Esophagus squamous epithelium (tissue), 5 donors: ENCODE measurements at places on chromosomes 6 and 20. TPM values are rescaled to one million over a fixed set of nuclear protein-coding genes. Genes with fewer than 3 reads are reported as not detected.
A peak's percentile ranks its signal among the peaks of the same experiment; 100 is the strongest.

DNAH8 gene
- under 0.01 TPM for total RNA-seq

MGME1 gene
- 11.4 TPM for total RNA-seq

NOTCH4 gene
- total RNA-seq: 6.1 TPM

ERMARD gene
- total RNA-seq: 15.1 TPM

KHDC1L gene
- total RNA-seq: not detected

DCDC2 gene
- not detected for total RNA-seq

MOXD1 gene
- 22.5 TPM for total RNA-seq

MAP1LC3A gene
- 7.5 TPM for total RNA-seq

WFDC2 gene
- total RNA-seq: not detected

DNA sequence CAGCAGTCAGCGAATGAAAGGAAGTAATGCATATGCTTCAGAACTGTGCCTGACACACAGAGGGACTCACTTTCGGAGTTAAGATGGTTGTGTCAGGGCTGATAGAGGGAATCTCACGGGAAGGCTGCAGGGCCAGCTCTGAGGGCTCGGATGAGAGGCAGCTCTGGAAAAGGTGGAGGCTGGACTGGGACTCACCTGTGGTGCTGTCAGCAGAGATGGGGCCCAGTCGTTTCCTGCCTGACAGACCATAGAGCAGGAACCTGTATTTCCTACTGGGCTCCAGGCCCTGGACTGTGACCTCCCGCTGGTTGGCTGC is 9.3 kb downstream of the CYP21A2 start:
- DNase-seq: no peak

DNA sequence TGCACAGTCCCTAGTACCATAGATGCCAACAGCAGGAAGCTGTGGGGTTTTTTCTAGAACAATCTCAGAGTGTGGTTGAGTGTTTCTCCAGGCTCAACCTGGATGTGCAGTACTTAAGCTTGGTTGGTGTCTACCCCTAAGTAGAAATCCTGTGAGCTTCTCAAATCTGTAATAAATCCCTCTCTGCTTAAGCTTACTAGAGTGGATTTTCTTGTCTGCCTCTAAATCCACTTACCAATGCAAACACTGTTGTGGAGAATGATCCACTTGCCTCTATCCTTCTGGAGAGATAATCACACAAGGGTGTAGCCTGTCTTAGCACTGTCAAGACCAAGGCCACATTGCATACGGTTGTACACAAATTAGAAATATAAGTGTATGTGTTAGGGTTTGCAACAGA is 43.3 kb upstream of the CLIC5 start:
- DNase-seq: no peak

DNA sequence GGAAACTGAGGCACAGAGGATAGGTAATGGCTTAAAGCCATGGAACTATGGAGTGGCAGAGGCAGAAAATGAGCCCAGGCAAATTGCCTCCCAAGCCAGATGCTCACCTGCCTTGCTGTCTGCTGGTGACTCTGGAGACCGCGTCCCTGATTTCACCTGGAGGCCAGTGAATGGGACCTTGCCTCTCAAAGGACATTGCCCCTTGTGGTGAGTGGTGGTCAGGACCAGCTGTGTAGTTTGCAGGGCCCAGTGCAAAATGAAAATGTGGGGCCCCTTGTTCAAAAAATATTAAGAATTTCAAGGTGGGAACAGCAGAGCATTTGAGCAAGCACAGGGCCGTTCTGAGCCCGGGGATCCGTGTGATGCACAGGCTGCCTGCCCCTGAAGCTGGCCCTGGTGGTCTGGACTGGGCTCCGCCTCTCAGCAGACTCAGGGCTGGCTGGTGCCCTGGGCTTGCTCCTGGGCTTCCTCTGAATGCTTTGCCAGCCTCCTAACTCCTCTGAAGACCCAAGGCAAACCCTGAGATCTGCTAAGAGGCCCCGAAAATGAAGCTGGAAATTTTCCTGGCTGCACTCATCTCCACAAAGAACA is 19.8 kb upstream of the KCNG1 start:
- DNase-seq: no peak

DNA sequence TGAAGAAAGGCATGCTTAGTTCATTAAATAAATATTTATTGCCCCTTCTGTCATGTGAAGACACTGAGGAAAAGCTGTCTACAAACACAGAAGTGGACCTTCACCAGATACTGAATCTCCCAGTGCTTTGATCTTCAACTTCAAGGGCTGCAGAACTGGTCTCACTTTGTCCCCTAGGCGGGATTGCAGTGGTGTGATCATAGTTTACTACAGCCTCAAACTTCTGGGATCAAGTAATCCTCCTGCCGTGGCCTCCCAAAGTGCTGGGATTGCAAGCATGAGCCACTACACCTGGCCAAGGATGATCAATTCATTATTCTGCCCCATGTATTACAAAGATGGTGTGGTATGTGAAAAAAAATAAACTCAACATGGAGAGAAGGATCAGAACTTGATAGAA is 496.2 kb upstream of the HS3ST5 start:
- DNase-seq: no peak

GRCh38 chr6:105678516-105678915 is 275.6 kb upstream of the PREP start:
- no peak for DNase-seq

GRCh38 chr6:6392214-6393068 is 72.0 kb upstream of the F13A1 start:
- no peak for DNase-seq

- no peak for DNase-seq
These were observed 166.7 kb downstream of the PRKN start for GRCh38 chr6:162560891-162561290.

- no peak for DNase-seq
These were observed 61.0 kb downstream of the EDN3 start for GRCh38 chr20:59361411-59361810.

- DNase-seq: peak; percentile 33
These were observed 66.4 kb downstream of the STX11 start for GRCh38 chr6:144216668-144217218.

DNA sequence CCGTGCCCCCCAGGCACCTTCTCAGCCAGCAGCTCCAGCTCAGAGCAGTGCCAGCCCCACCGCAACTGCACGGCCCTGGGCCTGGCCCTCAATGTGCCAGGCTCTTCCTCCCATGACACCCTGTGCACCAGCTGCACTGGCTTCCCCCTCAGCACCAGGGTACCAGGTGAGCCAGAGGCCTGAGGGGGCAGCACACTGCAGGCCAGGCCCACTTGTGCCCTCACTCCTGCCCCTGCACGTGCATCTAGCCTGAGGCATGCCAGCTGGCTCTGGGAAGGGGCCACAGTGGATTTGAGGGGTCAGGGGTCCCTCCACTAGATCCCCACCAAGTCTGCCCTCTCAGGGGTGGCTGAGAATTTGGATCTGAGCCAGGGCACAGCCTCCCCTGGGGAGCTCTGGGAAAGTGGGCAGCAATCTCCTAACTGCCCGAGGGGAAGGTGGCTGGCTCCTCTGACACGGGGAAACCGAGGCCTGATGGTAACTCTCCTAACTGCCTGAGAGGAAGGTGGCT is 960 bp downstream of the TNFRSF6B start:
- DNase-seq: no peak

DNA sequence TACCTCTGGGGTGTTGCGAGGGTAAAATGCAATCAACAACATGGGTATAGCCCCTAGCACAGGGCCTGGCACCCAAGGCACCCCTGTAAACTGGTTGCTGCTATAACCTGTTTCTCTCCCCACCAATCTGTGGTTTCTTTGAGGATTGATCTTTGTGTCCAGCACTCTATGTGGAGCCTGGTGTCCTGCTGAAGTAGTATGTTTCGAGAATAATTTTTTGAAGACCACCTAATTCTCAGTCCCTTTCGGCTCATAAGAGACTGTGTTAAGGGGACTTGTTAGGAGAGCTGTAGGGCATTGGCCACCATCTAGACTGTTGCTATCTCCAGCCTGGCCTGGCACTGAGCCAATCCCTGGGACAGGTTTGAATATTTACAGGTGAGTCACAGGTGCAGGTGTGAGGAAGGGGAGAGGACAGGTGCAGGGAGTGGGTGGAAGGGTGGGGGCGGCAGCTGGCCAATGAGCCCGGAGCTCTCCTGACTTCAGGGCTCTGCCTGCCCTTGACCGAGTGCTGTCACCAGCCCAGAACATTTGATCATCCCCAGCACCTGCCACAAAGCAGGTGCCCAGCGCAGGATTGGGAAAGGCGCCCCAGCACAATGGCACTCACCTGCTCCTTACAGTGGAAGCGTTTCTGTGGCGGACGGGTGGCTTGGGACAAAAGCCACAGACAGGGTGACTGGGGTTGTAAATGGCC is 8.1 kb upstream of the C20orf144 start:
- no peak for DNase-seq

DNA sequence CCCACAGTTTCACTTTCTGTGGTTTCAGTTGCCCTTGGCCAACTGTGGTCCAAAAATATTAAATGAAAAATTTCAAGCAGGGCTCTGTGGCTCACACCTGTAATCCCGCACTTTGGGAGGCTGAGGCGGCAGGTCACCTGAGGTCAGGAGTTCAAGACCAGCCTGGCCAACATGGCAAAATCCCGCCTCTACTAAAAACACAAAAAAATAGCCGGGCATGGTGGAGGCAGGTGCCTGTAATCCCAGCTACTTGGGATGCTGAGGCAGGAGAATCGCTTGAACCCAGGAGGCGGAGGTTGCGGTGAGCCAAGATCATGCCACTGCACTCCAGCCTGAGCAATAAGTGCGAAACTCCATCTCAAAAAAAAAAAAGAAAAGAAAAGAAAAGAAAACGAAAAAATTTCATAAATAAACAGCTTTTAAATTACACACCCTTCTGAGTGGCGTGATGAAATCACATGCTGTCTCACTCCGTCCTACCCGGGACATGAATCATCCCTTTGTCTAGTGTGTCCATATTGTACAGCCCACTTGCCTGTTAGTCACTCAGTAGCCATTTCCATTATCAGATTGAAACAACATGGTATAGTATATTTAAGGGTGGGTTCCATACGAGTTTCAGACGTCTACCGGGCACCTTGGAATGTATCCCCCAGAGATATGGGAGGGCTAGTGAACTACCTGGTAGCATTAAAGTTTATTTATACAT is 11.7 kb downstream of the PTPRK start:
- DNase-seq: no peak

- no peak for DNase-seq
These were observed 84.6 kb downstream of the ANKS1A start for GRCh38 chr6:34973547-34974248.
